Inflammatory macrophage treated with lipopolysaccharide for 4 hours (primary cell): ENCODE measurements at places on chromosomes 12 and 14.

GRCh38 chr14:91231446-91231845 is 13.1 kb downstream of the GPR68 start:
- DNase-seq = peak; percentile 81

DNA sequence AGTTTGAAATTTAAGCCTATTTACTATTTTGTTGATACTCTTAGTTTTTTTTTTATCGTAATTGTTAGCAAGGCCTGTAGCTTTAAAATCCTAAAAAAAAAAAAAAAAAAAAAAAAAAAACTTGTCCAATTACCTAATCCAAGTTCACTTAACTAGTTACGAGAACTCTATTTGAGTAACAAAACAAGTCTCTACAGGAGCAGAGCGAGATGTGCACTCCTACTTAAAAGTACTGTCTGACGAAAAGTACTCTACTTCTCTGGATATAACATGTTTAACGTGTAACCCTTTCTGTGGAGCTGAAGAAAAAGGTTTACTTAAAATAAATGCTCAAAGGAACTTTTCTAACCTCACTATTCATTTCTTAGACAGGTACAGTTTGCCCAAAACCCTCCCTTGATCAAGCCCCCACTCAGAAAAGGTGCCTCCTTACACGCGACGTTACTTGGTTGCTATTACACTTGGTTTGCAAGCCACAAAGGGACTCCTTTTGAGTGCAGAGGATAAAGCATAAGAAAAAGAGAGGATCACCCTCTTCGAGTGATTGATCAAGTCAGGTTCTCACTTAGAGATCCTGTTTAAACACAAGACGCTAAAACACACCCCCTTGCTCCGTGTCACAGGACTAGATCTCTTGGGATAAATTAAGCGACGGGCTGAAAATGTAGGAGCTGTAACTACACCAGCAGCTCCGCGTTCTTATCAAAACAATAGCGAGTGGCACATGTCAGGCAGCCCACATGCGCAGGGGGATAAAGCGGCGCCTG is 2.2 kb downstream of the BAZ1A start:
- DNase-seq = peak; percentile 42

- peak; percentile 3 for DNase-seq
Measured at GRCh38 chr14:31326111-31326510, 94.2 kb downstream of the HEATR5A start.

GRCh38 chr12:24268663-24269186 is 319.3 kb upstream of the SOX5 start:
- no peak for DNase-seq

DNA sequence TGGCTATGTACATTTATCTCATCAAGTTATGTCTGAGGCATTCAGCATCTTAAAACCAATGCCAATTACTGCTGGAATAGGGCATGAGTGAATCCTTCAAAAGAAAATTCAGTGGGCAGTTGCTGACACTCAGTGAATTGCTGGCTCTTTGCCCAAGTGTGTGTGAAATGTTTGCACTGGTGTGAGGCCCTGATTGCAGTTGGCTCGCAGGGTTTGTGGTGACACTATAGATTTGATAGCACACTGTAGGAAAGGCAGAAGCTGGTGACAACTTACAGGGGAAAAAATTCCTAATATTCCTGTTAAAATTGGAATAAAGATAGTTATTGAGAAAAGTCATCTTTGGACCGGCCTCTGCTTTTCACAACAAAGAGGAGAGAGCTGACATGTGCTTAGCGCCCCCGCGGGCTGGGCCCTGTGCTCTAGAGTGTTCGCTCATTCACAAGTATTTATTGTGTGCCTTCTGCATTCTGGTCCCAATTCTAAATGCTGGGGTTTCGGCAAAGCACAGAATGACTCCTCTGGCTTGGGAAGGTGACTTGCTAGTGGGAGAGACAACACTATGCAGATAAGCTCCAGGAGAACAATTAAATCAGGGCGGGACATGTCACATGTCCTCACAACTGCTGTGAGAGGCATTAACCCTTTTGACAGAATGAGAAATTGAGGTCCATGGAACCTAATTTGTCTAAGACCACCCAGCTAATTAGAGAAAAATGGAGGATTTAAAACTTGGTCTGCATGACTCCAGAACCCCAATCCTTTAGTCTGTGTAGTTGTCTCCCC is 418.7 kb downstream of the NPAS3 start:
- no peak for DNase-seq

DNA sequence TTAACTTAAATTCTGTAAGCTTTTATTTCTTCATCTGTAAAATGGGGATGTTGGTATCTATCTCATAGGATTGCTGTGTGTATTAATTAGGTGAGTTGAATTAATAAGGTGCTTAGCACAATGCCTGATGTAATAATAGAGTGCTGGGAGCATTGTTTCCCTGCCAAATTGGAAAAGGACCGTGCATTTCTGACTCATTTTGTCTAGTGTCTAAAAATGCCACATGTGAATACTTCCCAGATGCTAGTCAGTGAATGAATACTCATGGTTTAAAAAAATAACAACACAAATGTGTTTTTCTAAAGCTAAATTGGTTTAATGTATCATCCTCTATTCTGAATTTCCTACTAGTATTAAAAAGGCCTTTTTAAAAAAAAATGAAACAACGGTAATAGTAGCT is 45.4 kb upstream of the NEDD1 start:
- no peak for DNase-seq

DNA sequence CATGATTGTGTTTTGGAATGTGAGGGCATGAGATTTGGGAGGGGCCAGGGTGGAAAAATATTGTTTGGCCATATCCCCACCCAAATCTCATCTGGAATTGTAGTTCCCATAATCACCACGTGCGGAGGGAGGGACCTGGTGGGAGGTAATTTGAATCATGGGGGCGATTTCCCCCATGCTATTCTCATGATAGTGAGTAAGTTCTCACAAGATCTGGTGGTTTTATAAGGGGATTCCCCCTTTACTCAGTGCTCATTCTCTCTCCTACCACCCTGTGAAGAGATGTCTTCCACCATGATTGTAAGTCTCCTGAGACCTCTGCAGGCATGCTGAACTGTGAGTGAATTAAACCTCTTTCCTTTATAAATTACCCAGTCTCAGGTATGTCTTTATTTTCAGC is 15.7 kb downstream of the OR10P1 start:
- peak; percentile 64 for DNase-seq

DNA sequence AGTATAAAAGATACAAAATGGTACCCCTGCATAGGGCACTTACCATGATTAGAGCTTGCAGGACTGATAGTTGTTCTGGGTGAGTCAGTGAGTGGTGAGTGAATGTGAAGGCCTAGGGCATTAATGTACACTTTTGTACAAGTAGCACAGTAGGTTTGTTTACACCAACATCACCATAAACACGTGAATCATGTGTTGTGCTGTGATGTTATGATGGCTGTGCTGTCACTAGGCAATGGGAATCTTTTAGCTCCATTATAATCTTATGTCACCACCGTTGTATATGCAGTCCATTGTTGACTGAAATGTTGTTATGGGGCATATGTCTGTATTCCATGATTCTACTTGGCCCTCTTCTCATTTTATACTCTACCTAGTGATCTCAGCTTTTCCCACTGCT is 11.8 kb downstream of the NUBPL start:
- no peak for DNase-seq

GRCh38 chr14:24139272-24139934 is 2.0 kb downstream of the EMC9 start:
- no peak for DNase-seq

GRCh38 chr12:69330475-69331473 is 17.4 kb upstream of the LYZ start:
- DNase-seq = peak; percentile 34

DNA sequence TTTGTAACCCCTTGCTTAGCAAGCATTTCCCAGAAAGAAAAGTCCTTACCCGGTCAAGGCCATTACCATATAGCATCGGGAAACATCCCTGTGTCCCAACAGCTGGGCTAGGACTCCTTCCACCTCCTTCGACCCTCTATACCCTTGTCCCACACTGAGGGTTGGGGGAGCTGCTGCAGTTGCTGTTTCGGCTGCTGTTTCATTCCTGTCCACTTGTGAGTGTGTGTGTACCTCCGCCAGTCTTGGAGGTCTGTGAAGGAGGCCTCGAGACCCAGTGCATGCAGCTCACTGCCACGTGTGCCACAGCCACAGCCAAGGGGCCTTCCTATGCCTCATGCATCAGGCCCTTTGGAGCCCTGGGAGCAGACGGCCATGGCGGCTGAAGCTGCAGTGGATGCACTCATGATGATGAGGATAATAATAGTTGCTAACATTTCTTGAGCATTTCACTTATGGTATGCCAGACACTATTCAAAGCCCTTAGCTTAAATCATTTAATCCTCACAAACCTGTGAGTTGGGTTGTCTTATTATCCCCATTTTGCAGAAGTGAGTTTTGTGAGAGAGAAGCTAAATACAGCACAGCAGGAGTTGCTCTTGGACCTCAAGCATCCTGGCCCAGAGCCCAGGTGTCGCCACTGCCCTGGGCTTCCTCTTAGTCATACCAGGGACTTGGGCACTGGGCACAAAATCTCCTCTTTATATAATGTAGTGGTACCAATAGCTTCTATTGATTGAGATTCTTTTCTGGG is 156.5 kb downstream of the PRKCH start:
- peak; percentile 47 for DNase-seq

DNA sequence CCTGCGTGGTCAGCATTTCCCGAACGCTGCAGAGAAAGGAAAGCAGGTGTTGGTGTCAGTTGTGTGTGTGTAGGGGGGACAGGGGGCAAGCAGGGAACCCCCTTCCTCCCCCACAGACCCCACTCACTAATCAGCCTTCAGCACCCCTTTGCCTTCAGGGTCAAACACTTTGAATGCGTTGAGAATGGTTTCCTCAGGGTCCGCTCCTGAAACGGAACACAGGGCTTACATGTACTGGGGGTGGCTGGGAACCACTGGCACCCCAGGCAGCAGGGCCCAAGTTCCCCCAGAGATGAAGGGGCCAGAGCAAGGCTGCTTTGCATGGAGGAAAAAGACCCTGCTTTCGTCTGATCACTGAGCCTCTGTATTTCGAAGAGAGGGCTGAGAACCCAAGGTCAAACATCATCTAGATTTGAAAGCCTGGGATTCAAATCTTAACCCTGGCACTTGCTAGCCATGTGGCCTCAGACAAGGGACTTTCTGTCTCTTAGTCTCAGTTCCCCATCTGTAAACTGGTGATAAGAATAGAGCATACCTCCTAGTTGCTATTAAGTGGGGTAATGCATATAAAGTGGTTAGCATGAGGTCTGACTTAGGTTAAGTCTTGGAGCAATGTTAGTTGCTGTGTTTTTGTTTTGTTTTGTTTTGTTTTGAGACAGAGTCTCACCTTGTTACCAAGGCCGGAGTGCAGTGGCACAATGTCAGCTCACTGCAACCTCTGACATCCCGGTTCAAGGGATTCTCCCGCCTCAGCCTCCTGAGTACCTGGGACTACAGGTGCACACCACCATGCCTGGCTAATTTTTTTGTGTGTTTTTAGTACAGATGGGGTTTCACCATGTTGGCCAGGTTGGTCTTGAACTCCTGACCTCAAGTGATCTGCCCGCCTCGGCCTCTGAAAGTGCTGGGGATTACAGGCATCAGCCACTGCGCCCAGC is 7.0 kb downstream of the MYL2 start:
- DNase-seq = peak; percentile 48

DNA sequence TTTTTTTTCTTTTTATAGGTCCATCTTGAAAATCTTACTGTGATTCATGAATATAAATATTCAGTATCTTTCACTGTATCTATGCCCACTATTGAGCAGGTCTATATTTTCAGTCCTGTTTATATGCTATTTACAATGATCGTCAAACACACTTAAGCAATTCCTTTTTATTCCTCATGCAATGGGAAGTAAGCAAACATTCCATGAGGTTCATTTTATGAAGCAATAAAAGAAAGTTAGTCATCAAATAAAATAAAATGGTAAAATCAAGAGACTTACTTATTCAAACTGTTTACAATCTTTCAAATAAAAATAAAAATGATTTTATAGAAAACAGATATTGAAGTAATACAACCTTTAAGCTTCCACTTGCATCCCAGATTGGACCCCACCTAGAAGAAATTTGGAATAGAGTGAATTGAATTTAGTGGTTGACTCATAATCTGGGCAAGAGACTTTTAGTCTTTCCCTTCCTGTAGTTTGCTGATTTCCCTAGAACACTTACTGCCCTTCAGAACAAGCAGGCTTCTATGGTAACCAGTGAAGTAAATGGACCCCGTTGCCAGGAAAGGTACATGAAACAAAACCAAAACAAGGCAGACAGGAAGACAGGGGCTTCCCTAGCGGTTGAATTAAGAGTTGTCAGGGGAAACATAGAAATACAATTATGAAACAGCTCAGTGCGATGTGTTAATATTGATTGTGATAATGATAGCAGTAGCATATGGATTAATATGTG is 241.0 kb upstream of the ATP2B1 start:
- DNase-seq = peak; percentile 71

DNA sequence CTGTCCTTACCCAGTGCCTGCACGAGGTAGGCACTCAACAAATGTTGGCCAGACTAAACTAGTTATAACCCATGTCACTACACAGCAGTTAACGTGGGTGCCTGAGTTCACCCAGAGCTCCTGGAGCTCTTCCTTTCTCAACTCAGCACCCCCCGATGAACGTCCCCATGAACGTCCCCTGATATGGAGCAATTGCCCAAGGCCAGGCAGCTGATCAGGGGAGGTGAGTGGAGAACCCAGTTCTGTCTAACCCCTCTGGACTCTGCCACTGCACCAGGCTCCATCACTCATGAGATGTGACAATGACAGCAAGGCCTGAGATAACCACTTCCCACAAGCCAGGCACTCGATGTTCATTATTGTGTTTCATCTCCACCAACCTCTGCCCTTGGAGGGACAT is 199.0 kb downstream of the BCL11B start:
- DNase-seq = no peak

DNA sequence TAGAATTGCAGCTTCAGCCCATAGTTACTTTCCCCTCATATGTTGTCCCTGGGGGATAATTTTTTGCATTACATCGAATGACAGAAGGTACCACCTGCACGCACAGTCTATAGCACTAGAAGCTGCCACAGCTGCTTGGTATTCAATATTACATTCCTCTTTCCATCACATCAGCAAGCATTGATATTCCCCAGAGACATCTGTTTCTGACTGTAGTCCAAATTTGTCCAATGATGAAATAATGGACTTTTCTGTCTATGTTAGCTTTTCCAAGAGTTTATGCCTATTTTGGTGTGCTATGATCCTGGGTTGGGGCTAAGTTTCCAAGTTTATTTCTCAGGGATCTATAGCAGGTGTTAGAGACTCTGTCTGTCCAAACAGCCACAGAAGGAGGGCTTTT is 335.4 kb downstream of the LRIG3 start:
- DNase-seq = no peak

GRCh38 chr12:83136411-83136810 is 449.7 kb downstream of the TMTC2 start:
- no peak for DNase-seq

DNA sequence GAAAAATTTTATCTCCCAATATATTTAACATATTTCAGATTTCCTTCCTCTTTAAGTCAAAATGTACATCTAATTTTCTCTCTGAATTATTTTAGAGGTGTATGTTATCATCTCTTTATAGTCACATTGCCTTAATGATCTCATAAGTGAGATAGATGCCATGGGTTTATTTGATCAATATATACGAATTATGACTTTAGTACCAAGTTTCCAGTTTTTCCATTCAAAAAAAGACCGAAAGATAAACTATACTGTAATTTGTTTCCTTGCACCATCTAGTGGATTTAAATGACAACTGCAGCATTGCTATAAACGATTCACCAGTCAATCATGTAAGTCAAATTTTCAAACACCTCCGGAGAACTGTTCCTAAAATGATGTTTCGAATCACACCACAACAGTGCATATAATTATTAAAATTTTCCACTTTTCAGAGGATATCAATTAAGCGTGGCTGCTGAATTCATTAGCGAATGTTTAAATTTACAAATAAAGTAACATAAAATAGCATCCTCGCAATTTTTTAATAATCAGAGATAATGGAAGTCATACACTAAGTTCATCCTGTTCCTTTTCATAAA is 419 bp upstream of the ATXN7L3B start:
- peak; percentile 66 for DNase-seq
